DMS79 treated with DMSO at 0.1 percent for 48 hours (cell line): ENCODE measurements at places on chromosomes 12 and 14.

- no peak for DNase-seq
Measured at GRCh38 chr14:60339571-60339970, 90.5 kb downstream of the PPM1A start.

DNA sequence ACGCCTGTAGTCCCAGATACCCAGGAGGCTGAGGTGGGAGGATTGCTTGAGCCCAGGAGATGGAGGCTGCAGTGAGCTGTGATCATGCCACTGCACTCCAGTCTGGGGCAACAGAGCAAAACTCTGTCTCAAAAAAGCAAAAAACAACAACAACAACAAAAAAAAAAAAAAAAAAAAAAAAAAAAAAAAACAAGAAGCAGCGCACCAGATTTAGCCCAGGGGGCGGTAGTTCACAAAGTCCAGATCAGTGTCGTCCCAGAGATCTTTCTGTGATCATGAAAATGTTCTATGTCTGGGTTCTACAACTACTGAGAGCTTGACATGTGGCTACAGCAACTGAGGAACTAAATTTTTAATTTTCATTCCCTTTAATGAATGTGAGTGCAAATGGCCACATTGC, 27.4 kb downstream of the OAS2 start:
- no peak for DNase-seq

DNA sequence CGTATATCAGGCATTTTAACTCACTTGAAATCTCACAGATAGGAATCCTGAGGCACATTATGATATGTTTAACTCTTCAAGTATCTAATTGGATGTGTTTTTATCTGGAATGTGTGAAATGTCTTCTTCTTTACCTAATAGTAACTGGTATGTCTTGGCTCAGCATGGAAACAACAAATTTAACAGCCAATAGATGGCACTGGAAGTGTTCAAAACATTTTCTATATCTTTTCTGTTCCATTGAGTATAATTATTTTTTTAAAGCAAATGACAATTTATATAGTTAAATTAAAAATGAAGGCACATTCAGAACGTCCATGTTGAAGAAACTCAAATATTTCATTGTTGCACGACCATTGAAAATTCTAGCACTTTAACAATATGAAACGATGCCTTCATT, 164.6 kb upstream of the SLC16A7 start:
- no peak for DNase-seq

DNA sequence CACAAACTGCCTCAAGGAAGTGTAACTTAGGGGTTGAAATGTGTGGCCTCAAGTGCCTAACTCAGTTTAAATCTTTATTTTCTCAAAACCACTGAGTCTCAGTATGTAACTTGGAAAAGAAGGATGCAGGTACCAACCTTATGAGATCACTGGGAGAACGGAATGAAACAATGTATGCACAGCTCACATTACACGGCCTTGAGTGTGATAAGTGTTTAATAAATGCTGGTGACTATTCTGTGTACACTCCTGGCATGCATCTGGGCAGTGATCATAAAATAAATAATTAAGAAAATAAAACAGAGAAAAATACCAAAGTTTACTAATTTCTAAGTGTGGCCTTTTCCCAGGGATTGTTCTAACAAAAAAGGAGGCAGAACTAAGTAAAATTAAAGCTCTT, 974.5 kb upstream of the FLRT2 start:
- no peak for DNase-seq

GRCh38 chr12:88367231-88367630, 213.0 kb downstream of the KITLG start:
- DNase-seq: no peak

DNA sequence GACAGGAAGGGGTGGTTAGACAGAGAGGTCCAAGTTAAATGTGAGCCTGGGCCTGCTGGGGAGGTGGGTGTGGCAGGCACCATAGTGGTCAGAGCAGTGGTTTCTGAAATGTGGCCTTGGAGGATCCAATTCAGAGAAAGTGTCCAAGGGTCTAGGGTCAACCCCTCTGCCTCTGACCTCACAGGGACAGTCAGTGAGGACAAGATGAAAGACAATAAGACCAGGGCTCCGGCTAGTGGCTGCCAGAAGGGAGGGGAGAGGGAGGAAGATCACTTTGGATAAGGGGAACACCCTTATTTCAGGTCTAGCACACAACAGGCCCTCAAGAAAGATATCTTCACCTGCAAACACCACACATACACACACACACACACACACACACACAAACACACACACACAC, 335.1 kb downstream of the MED13L start:
- no peak for DNase-seq

- DNase-seq: peak; percentile 23
Measured at GRCh38 chr14:23123419-23123818, 4.4 kb upstream of the CEBPE start.

- no peak for DNase-seq
Measured at GRCh38 chr12:80659512-80660063, 47.8 kb upstream of the MYF6 start.

GRCh38 chr14:50941151-50941550, 3.1 kb downstream of the PYGL start:
- no peak for DNase-seq

GRCh38 chr14:36662543-36663403, 1.1 kb downstream of the PAX9 start:
- peak; percentile 79 for DNase-seq

- DNase-seq: peak; percentile 95
Measured at GRCh38 chr14:41605550-41606281, 960 bp upstream of the LRFN5 start.

DNA sequence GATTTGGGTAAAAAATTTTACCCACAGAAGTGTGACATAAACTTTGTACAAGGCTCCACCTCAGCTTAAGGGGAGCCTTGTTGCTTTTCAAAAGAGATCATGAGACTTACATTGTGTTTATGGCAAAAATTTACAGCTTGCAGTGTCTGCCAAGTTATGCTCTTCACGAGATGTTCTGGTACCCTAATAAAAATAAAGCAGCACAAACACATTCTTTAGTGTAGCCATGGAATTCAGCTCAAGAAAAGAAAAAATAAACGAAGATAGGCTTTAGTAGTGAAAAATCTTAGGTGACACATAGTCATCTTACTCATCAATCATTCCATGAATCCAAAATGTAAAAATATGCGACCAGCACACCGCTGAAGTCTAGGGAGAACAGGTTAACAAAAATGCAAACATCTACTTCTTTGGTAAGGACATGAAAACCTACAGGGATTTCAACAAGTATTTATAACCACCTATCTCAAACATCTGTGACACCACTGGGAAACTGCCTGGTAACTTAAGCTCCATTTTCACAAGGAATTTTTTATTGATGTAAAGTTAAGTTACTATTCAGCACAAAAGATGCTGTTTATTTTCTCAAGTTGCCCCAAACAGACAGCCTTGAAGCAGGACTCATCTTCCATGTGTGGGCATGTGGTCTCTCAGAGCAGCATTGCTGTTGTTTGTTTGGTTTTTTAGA, 32.9 kb downstream of the DMAC2L start:
- DNase-seq: no peak

- no peak for DNase-seq
Measured at GRCh38 chr12:79294590-79294989, 396.2 kb downstream of the PAWR start.

DNA sequence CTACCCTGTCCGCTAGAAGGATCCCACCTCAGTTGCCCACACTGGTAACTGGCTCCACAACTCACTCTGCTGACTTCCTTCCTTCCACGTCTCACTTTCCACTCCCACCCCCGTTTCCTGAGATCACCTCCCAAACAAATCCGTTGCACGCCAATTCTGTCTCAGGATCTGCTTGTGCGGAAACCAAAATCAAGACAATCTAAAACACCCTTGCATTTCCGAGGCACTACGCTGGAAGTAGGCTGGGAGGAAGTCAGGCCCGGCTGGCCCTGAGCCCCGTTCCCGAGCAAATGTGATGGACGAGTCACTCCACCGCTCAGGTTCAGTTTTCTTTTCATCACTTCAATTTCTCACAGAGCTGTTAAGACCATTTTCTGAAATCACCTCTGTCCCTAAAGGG, 23.1 kb downstream of the ABCB9 start:
- DNase-seq: no peak

- DNase-seq: no peak
Measured at GRCh38 chr12:51242876-51243275, 4.2 kb downstream of the DAZAP2 start.

- DNase-seq: no peak
Measured at GRCh38 chr14:86237733-86238132, 707.8 kb downstream of the FLRT2 start.

- DNase-seq: no peak
Measured at GRCh38 chr14:52043690-52044089, 25.2 kb downstream of the NID2 start.

- no peak for DNase-seq
Measured at GRCh38 chr12:48334808-48335207, 15.9 kb downstream of the ZNF641 start.

DNA sequence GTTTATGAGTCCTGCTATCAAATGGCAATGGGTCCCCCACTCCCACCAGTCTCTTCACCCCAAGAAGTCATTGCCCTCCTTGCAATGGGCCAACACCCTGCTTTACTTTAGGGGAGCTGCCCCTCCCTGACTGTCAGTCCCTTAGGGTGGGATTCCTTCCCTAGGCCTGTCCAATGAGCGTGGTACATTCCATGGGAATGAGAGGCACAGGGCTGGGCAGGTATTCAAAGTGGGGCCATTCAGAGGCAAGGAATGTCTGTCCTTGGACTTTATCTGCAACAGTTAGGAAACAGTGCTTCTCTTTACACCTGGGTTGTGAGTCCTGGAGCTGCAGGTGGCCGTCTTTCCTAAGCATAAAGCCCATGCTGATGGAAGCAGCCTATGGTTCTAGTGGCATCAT, 40.8 kb downstream of the TMEM132C start:
- DNase-seq: no peak

GRCh38 chr12:104877103-104877705, 80.9 kb downstream of the SLC41A2 start:
- peak; percentile 56 for DNase-seq

GRCh38 chr12:75646329-75647210, 135.2 kb upstream of the KRR1 start:
- no peak for DNase-seq

- no peak for DNase-seq
Measured at GRCh38 chr12:47366157-47366556, 286.4 kb upstream of the AMIGO2 start.

DNA sequence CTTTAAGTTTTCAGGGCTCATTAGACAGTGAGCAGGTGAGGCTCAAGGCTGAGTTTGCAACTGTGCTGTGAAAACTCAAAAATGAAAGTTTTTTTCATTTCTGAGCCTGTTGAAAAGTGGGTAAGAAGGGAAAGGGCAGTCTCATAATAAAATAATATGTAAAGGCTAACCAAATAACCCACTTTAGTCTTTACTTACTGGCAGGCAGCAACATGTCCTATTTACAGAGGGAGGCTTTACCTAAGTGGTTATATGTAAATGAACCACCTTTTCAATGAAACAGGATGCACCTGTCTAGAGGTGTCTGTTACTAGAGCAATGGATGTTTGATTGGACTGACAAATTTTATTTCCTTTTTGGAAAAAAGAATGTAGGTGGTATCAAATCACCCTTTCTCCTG, 158.0 kb downstream of the ETV6 start:
- DNase-seq: peak; percentile 73

GRCh38 chr12:8493084-8493483, 20.2 kb upstream of the CLEC4D start:
- DNase-seq: no peak

DNA sequence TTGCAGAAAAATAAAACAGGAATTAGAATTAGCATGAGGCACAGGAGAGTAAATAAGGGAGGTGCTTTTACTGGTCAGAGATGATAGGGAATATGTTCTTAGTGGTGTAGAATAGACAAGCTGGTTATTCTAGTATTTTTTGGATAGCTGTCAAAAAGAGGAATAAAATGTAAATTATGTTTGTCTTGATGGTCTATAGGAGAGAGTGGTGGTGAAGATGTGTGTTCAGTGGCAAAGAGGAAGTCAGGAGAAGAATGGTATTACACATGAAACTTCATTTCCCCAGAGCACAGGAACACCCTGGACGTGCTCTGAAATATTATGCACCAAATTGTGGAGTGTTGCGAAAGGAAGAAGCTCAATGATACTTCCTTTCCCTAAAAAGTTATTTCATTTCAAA, 27.8 kb downstream of the MUCL1 start:
- no peak for DNase-seq

- no peak for DNase-seq
Measured at GRCh38 chr14:63477556-63477955, 65.6 kb downstream of the PPP2R5E start.

DNA sequence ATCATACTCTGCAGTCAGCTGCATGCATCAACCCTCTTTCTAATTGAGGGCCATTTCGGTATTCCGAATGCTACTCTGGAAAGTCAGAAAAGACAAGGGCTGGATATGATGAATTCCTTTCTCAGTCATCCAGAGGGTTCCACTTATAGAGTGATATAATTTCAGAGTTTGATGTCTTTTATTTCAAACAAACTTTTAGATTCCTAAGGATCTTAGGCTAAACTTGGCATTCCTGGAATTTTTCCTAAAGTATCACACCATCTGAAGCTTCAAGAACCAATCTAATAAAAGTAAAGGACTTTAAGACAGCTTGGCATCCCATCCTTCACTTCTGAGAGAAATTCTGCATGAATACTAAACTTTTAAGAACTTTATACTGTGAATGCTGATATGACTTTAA, 69.3 kb upstream of the KCNJ8 start:
- DNase-seq: no peak

DNA sequence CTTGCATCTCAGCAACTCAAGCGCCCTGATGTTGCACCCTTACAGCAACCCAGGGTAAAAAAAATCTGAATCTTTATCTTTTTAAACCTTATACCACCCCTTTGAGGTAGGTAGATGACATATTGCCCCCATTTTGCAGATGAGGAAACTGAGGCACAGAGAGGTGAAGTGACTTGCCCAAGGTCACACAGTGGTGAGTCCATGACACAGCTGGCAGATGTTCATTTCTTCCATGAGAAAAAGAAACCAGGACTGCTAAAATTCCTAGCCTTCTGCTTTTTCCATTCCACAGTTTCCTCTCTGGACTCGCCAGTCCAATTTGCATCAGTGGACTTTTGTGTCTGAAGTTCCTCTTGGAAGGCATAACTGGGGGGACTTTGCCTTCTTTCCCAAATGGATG, 79.3 kb downstream of the IGF1 start:
- DNase-seq: no peak

DNA sequence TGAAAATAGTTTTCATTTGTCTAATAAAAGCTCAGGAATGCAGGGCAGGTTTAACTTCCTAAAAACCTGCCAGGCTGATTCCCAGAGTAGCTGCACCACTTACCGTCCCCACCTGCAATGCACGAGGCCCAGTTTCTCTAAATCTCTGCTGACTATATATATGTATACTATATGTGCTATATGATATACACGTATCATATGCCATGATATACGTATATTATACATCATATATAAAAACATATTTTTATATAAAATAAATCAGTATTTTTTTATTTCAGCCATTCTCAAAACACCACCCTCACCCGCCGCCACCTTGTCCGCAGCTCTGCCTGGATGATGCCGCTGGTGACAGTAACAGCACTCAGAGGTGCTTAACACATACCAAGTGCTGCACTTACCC, 2.3 kb downstream of the ANKLE2 start:
- DNase-seq: no peak
